ENCODE measurements at places on chromosomes 6 and 20.
A peak's percentile ranks its signal among the peaks of the same experiment; 100 is the strongest.

GRCh38 chr6:105618247-105618646, 215.4 kb upstream of the PREP start:
- no peak for DNase-seq

- no peak for DNase-seq
Observed at GRCh38 chr6:148999929-149000468, 253.2 kb downstream of the UST start.

DNA sequence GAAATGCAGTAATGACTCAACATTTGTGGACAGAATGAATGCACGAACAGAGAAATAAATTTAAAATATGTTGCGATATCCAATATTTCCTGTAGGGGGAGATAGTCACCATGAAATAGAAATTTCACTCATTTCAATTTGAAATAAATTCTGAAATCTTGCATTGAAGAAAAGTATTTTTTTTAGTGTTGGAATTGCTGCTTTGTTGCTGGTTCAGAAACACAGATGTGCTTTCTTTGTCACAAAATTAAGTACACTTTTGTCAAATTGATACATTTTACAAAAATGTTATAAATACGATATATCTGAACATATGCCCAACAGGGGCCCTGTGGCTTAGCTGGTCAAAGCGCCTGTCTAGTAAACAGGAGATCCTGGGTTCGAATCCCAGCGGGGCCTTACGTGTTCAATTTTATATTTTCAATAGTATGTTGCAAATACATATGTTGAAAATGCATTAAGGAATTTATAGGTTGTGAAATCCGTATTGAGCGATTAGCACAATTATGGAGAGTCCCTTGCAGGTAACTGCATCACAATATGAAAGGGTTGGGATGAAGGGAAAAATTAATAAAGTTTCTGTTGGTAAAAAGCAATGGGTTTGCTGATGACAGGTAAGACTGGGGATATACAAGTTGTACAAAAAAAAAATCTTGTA, 85.4 kb upstream of the PRSS16 start:
- DNase-seq = peak; percentile 71

GRCh38 chr6:106874481-106874880, 100.0 kb downstream of the CD24 start:
- no peak for DNase-seq

GRCh38 chr6:16409531-16410441, 171.4 kb downstream of the GMPR start:
- DNase-seq = peak; percentile 68

DNA sequence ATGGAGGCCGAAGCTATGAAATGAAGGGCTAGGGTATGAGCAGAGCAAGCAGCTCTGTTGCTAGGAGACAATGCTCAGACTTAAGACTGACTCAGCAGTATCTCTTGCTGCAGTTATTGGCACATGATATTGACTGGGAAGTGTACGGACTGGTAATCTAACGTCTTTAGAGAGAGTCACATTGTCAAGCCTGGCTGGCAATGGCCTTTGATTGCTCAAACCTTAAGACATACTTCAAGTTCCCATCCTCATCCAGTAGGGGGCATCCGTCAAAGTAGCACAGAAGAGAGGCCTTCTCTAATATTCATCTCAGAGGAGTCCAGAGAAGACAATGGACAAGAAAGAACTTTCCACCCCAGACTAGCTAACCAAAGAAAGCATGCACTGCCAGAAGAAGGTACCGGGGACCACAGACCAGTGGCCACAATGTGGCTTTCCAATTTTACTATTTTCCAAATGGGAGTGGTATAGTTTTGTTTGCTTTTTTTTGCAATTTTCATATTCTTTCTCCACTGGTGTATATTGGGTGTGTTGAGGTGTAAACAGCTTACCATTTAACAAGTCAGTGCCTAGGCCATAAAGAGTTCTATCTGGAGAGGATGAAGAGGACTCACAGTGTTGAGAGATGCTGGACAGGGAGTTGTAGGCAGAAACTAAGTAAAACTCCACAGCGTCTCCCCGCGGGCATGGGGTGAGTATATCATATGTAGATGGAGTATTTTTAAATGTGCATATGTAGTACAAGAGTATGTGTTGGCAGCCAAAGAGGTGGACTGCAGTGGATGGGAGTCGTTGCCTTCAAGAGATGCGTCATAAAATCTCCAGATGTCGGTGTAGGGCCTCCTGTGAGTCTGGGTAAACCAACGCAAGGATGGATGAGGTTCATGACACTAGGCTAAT, 36.7 kb downstream of the LRFN2 start:
- DNase-seq = peak; percentile 36

DNA sequence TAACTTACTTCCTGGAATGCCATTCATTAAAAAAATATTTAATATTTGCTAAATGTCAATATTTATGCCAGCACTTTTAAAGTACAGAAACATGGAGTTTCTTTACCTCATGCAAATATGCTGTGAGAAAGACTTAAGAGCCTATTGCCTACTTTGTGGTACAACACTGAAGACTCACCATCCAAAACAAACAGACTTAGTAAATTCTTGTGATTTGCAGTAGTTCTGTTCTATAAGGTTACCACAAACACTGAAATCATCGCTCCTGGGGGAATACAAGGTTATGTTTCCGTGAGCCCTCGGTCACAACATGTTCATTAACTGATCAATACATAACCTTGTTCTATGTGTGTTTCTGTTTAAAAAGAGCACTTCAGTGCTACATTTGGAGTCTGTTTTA, 78.3 kb downstream of the ATG5 start:
- no peak for DNase-seq

DNA sequence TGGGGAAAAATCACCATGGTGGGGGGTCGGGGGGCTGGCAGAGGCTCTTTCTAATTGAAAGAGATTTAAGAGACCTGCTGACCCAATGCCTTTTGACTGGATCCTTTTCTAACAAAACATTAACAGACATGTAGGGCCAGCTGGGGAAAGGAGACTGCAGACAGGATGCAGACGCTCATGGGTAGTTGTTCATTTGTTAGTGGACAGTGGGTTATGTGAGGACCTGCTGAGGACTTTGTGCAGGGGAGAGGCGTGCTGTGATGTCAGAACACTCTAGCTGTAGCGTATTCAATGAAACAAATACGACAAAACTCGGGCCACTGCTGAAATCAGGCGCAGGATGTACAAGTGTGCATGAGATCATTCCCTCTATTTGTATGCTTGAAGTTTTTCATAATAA, 1.2 kb downstream of the IP6K3 start:
- no peak for DNase-seq

DNA sequence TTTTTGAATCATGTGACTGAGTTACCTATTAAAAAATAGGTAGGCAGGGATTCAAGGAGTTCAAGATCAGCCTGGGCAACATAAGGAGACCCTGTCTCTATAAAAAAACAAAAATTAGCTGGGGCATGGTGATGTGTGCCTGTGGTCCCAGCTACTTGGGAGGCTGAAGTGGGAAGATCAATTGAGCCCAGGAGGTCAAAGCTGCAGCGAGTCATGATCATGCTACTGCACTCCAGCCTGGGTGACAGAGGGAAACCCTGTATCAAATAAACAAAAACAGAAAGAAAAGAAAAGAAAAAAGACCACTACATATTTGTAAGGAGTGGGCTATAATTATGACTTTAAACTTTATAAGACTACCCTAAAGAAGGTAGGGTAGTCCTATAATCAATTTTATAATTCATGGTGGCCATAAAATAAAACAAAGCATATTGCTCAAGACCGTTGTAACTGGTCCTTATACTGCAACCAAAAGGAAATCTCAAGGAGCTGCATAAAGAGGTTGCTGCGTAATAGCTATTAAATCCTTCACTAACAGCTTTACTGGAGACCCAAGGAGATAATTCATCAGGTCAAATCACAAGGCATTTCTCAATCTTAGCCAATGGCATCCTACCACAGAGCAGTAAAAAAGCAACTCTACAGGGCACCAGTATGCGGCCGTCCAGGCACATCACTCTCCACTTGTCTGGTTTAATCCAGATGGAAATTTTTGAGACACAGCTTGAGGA, 13.5 kb downstream of the PIGU start:
- no peak for DNase-seq

DNA sequence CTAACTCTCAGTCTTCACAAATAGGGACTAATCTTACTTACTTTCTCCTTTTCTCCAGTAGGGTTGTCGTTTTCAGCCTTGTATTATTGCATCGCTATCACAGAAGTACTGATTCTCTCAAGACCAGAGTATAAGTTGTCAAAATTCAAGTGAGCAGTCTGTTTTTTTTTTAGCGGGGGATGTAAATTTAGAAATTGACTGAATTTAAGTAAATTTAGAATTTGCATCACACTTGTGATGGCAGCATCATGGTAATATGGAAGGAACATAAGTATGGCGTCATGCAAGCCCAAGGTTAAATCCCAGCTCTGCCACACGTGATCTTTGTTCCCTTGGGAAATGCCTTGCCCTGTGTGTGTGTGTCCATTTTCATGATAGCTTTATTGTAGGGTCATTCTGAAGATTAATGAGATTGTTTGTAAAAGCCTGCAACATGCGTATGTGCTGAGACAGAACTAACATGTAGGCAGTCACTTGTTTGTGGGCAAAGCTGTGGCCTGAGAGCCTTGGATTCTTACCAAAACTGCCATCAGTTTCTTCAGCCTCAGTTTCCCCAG, 52.8 kb upstream of the VSTM2L start:
- no peak for DNase-seq

GRCh38 chr20:35021063-35021462, 65.4 kb downstream of the MYH7B start:
- no peak for DNase-seq

DNA sequence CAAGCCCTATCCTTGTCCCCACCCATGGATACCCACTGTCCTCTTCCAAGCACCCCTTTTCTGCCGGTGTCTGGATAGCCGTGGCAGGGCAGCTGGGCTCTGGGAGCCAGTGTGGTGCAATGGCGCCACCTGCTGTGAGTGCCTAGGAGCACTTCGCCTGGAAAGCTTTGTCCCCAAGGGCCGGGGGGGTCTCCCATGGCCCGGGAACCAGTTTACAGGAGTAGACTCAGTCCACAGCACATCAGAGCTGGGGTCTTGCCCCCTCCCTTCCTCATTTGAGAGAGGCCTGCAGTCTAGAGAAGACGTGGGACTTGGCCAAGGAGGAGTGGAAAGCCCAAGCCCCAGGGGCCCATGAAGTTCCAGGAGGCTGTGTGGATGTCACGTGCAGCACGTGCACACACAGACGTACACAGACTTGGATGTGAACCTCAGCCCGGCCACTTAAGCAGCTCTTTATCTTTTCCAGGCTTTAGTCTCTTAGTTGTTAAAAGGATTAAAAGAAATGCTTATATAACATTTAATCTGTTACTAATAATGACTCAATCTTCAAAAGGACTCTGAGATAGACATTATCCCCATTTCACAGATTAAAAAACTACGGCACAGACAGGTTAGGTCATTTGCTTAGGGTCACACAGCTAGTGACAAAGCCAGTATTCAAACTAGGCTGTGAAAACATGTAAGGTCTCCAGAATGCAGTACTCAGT, 40.9 kb upstream of the CDH22 start:
- peak; percentile 51 for DNase-seq

- DNase-seq = no peak
Observed at GRCh38 chr6:170355661-170356060, 49.1 kb downstream of the FAM120B start.

DNA sequence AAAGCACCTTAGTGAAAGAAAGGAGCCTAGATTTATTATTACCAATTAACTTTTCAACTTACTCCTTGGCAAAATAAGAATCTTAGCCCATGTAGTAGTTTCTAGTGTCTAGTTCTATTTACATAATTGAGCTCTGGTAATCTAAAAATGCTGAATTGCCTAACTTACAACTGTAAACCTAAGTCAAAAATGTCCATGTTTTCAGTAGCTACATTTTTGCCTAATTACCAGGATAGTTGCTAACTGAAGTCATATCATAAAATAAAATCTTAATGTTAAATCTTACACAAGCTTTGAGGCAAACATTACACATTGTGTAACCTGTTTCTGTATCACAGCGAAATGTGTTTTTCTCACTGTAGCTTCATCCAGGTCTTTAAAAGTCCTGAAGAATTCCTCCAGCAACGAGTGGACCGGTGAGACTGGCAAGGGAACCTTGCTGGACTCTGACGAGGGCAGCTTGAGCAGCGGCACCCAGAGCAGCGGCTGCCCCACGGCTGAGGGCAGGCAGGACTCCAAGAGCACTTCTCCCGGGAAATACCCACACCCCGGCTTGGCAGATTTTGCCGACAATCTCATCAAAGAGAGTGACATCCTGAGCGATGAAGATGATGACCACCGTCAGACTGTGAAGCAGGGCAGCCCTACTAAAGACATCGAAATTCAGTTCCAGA, 7.6 kb upstream of the CLDN20 start:
- DNase-seq = no peak

DNA sequence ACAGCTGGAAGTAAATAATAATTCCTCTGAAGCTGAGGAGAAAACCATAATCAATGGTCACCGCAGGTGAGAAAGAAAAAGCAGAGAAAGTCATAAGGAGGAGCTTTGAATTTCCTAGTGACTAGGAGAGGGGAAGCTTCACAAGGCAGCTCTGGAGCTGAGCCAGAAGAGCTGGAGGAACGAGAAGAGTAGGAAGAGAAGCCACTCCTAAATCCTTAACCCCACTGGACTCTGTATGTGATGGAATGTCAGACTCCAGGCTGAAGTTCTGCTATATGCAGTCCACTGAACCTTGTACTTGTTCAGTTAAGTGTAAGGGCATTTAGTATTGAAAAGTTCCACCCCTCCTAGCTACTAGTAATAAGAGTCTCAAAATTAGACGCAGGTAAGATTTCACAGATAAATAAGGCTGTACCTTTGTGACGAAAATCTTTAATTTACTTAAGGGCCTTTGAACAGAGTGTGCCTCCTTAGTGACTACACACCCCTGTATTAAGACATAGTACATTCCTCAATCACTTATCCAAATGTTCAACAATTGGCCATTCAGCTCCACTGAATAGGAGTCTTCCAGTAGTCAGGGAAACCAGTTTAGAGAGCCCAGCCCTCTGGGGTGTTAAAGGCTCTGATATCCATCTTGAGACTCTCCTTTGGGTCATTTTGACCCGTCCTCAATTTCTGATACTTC, 71.4 kb upstream of the UFL1 start:
- no peak for DNase-seq

DNA sequence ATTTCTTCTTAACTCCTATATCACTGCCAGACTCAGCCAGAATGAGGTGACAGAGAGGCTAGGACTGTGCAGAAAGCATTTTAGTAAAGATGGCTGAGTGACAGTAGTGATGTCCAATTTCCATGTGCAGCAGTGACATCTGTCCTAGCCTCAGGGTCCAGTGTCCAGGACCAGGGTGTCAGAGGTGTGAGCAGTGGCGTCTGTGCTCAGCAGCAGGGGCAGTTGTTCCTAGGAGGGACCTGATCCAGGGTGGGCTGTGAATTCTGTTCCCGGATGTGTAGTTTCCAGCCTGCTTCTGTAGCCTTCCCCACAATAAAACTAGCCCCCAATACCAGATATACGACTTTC, 6.0 kb downstream of the HLA-B start:
- no peak for DNase-seq

DNA sequence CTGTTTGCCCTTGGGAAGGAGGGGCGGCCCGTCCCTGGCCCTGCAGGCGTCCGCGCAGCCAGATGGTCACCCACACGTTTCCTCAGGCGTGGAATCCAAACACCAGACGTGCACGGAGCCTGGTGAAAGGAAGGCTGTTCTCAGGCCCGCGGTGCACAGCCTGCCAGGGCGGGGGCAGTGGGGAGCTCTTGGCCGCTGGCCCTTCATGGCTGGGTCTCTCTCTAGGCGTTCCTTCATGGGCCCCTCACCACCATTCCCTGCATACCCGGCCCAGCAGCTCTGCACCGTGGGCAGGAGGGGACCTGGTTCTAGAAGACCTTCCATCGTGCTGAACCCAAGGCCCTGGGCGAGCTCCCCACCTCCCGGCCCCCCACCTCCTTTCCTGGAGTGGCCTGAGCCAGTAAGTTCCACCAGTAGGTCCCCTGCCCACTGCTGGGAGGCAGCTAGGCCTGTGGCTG, 30.4 kb upstream of the SMOC2 start:
- DNase-seq = no peak

GRCh38 chr20:63656451-63656850, 1.7 kb upstream of the RTEL1 start:
- no peak for DNase-seq

Data from CD4-positive, alpha-beta T cell treated with Interleukin-10 for 1 hour (primary cell).